ENCODE measurements at places on chromosomes 2 and 18.

- DNase-seq, result no peak
Measured at GRCh38 chr2:234631646-234632514, 135.0 kb upstream of the ARL4C start.

- no peak for DNase-seq
Measured at GRCh38 chr2:16615246-16615645, 50.4 kb downstream of the CYRIA start.

GRCh38 chr2:211599146-211599545 lies 939.5 kb downstream of the ERBB4 start:
- DNase-seq, result no peak

DNA sequence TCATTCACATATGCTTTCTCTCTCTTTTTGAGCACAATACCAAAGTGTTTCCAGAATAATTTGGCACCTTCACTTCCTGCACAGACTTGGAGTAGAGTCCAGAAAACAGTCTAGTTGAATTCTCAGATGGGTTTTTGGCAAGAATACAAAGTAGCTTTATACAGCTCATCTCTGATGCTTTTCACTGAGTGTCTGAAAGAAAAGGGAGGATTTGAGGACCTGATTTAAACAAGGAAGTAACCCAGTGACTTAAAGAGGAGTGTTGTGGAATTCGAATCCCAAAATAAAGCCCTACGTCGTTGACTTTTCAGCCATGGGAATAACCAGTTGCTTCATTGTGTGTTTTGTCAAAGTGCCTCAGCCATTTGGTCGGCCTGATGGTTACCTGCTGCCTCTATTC lies 31.8 kb downstream of the METAP1D start:
- DNase-seq, result no peak

GRCh38 chr2:25232248-25232825 lies 64.0 kb upstream of the POMC start:
- DNase-seq, result no peak

DNA sequence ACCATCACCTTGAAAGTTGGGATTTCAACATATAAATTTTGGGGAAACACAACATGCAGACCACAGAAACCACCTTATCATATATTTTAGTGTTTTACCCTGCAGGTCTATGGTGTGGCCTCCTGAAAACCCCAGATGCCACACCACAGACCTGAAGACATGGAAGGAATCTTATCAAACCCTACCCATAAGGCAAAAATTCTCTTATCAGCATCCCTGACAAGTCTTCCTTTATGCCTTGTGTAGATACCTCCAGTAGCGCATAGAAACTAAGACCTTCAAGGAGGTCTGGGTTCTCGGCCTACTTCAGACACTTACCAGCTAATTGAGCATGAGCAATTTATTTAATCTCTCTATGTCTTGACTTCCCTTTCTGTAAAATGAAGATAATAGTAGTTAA lies 59.1 kb upstream of the SLC14A2 start:
- no peak for DNase-seq

- DNase-seq, result no peak
Measured at GRCh38 chr2:209380293-209380692, 43.6 kb upstream of the MAP2 start.

DNA sequence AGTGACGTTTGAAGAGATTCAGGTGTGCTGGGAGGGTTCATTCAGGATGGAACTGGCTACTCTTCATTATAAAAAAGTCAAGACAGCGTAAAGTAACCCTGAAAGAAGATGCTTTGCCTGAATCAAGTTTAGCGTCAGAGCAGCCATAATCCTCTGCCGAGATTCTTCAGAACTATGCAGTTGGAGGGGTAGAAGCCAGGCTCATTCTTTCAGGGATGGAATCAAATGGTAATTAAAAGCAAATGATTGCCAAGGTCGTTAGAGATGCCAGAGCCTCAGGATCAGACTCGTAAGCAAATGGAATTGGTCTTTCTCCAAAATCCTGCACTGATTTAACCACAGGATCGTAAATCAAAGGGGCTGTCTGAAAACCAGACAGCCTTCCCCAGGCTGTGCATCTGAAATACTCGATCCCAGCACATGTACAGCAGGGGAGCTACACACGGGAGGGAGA lies 21.9 kb downstream of the APCDD1 start:
- no peak for DNase-seq

GRCh38 chr2:100876231-100876860 lies 56.4 kb downstream of the NPAS2 start:
- DNase-seq, result no peak

GRCh38 chr2:219205165-219205538 lies 1.4 kb upstream of the ZFAND2B start:
- DNase-seq, result no peak

DNA sequence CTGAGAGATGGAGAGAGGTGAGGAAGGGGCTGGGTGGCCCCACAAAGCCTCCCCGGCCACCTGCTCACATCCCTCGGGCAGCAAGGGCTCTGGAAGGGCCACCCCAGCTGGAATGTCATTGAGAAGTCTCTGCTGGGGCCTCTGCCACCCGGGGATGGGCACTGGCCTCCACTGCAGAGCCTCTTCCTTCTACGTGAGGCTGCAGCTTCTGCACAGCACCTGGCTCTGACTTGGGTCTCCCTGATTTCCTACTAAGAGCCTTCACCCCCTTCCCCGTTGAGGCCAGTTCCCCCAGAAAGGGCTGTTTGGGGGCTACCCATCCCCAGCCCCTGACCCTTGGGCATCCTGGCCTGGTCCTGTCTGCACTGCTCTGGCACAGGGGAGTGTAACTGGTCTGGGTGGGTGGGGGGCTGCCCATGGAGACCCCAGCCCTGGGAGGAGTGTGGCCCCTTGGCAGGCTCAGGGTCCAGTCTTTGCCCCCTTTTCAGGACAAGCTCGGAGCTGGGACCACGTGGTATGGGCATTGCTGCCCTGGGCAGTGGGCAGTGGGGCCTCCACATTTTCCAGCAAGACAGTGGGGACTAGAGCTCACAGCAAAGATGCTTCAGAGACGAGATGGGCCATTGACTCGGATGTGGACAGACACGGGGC lies 5.6 kb downstream of the PDCD1 start:
- no peak for DNase-seq

GRCh38 chr2:241804326-241805229 lies 4.4 kb upstream of the NEU4 start:
- DNase-seq, result peak; percentile 11

- no peak for DNase-seq
Measured at GRCh38 chr2:149152469-149152953, 114.0 kb downstream of the LYPD6B start.

GRCh38 chr2:219596954-219597551 lies 604 bp upstream of the STK11IP start:
- no peak for DNase-seq
